ENCODE measurements at places on chromosomes 7 and 10. TPM values are rescaled to one million over a fixed set of nuclear protein-coding genes. Genes with fewer than 3 reads are reported as not detected.
A peak's percentile ranks its signal among the peaks of the same experiment; 100 is the strongest.

Gene GOT1
- 241 TPM for polyA plus RNA-seq

Gene OR9A4
- polyA plus RNA-seq = not detected

DNA sequence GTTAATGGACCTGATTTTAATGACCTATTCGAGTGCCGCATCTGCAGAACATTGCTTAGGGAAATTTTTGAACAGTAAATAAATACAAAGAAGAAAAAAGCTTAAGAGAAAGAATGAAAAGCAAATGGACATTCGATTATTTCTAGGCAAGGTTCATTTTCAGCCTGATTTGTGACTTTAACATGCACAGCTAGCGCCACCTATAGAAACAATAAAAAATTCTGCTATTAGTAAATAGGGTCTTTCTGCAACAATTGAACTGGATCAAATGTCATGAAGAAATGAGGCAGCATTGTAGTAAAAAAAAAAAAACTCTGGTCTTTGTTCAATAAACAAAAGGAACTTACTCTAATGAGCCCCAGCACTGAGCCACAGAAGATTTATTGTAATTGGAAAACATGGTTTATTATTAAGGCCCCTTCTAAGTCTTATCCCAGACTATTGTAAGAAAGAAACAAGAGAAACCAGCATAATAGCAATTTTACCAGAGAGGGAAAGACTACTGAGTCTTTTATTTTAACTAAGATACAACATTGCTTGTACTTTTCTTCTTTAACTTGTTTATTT, 41.4 kb upstream of the GHITM start:
- H3K4me3 ChIP-seq = no peak overlapping the region
- no peaks in the 10 kb centered on the region for H3K27me3 ChIP-seq
- no peak for DNase-seq
- H3K36me3 ChIP-seq = no peaks in the 10 kb centered on the region

DNA sequence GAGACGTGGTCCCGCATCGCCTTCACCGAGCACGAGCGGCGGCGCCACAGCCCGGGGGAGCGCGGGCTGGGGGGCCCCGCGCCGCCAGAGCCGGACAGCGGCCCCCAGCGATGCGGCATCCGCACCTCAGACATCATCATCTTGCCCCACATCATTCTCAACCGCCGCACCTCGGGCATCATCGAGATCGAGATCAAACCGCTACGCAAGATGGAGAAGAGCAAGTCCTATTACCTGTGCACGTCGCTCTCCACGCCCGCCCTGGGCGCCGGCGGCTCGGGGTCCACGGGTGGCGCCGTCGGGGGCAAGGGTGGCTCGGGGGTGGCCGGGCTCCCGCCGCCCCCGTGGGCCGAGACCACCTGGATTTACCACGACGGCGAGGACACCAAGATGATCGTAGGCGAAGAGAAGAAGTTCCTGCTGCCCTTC, 737 bp downstream of the CNNM2 start:
- H3K4me1 ChIP-seq = peaks cover 4% of the 10 kb centered on the region
- peak overlapping the region; percentile 93 for H3K27ac ChIP-seq
- H3K27me3 ChIP-seq = peaks cover 2% of the 10 kb centered on the region
- no peak for DNase-seq

Gene COL26A1
- polyA plus RNA-seq = 3.5 TPM
